ENCODE measurements at places on chromosomes 12 and 14.
A peak's percentile ranks its signal among the peaks of the same experiment; 100 is the strongest.

GRCh38 chr12:59938190-59938962 lies 342.5 kb downstream of the SLC16A7 start:
- DNase-seq, result no peak

- peak; percentile 8 for DNase-seq
These were observed 1482.5 kb upstream of the TMEM132C start for GRCh38 chr12:126784328-126784921.

- DNase-seq, result no peak
These were observed 8.4 kb upstream of the ACVRL1 start for GRCh38 chr12:51898937-51899336.

DNA sequence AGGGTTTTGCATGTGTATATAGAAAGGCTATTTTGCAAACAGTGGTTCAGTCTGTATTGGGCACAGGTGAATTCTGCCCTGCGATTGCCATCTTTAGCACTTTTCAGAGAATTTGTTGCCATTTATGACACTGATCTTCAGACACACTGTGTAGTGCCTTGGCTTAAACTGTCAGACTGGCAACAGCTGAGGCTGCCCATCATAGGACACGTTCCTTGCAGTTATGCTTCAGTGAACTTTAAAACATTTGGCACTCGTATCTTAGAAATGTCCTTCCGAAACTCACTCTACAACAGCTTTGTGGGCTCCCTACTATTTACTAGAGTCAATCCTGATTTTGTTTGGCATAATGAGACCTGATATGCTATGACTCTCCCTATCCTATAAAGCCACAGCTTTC lies 29.1 kb downstream of the AP5M1 start:
- DNase-seq, result no peak

DNA sequence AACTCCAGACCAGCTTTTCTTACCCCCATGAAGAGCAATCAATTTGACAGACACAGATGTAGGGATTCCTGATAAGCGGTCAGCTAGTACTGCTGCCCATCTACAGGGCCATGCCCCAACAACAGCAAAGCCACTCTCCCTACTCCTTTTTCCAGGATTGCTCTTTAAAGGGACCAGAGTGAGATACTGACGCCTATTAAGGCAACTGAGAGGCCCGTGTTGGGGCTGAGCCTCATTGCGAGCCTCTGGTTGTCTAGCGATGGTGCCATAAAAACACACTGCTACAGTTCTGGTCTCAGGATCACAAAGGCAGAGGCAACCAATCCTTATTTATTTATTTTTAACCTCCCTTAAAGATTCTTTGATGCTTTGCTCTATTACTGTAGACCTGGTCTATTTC lies 31.1 kb downstream of the AK7 start:
- DNase-seq, result no peak

GRCh38 chr12:8045952-8046944 lies 13.7 kb downstream of the FOXJ2 start:
- peak; percentile 70 for DNase-seq

GRCh38 chr12:58086006-58086405 lies 144.6 kb downstream of the ATP23 start:
- DNase-seq, result no peak

- DNase-seq, result no peak
These were observed 113.8 kb downstream of the RIMBP2 start for GRCh38 chr12:130602251-130602650.

- DNase-seq, result no peak
These were observed 45.7 kb downstream of the DICER1 start for GRCh38 chr14:95111507-95112164.

GRCh38 chr14:101557811-101558738 lies 3.2 kb upstream of the DIO3 start:
- DNase-seq, result no peak

GRCh38 chr12:120791669-120792176 lies 66.1 kb downstream of the ACADS start:
- no peak for DNase-seq

GRCh38 chr12:27300226-27300625 lies 32.4 kb upstream of the BMAL2 start:
- DNase-seq, result no peak

- DNase-seq, result no peak
These were observed 62.7 kb downstream of the TTLL5 start for GRCh38 chr14:75723716-75724115.
